Activated CD4-positive, alpha-beta T cell treated with anti-CD3 and anti-CD28 coated beads, Interleukin-2, amount 50 U/mL, for 4 hours (primary cell): ENCODE measurements at places on chromosomes 16 and 17.
A peak's percentile ranks its signal among the peaks of the same experiment; 100 is the strongest.

GRCh38 chr16:68665501-68665900 is 20.4 kb downstream of the CDH3 start:
- DNase-seq, result no peak

DNA sequence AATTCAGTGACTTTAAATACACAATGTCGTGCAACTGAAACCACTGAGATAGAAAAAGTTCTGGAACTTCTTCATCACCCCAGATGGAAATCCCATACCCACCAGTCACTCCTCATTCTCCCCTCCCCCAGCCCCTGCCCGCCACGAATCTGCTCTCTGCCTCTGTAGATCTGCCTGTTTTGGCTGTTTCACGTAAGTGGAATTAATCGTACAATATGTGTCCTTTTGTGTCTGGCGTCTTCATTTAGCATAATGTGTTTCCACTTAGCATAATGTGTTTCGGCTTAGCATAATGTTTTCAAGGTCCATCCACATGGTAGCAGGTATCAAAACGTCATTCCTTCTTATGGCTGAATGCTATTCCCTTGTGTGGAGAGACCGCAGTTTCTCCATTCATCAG is 3.5 kb upstream of the SPPL2C start:
- no peak for DNase-seq

GRCh38 chr17:3043737-3044365 is 19.6 kb downstream of the OR1D5 start:
- no peak for DNase-seq

DNA sequence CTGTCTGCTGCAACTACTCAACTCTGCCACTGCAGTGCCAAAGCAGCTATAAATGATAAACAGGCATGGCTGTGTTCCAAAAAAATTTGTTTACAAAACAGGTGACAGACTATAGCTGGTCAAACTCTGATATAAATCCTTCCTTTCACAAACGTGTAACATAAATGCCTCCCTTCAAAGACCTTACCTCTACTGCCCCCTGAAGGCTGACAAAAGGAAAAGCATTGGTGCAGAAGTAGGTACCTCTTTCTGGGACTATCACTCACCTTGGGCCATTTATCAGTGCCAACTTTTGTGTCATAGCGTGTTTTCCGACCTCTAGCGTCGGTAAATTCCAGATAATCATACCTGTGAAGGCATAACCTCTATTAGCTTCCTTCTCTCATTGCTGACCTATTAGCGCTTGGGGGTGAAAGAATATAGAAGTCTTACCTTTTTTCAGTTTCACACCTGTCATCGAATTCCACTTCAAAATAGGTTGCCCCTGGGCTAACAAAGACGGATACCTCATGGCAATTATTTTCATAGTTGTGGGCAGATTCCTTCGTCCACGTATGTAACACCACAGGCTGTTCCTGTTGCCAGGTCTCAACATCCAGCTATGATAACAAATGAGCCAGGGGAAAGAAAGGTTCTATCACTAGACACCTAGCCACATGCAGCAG is 67.9 kb downstream of the ZZEF1 start:
- no peak for DNase-seq

DNA sequence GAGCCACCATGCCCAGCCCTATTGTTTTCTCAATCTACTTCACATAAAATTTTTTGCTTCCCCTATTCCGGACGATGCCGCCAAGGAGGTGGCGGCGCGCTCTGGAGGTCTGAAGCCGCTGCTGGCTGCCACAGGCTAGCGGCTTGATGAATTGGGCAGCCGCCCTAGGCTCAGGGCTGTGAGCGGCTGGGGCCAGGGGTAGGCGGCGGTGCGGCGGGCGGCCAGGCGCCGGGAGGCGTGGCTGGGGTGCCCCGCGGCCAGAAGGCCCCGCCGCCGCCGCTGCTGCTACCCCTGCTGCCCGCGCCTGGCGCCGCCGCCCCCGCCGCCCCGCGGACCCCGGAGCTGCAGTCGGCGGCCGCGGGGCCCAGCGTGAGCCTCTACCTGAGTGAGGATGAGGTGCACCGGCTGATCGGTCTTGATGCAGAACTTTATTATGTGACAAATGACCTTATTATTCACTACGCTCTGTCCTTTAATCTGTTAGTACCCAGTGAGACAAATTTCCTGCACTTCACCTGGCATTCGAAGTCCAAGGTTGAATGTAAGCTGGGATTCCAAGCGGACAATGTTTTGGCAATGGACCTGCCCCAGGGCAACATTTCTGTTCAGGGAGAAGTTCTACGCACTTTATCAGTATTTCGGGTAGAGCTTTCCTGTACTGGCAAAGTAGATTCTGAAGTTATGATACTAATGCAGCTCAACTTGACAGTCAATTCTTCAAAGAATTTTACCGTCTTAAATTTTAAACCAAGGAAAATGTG is 41.7 kb downstream of the ANKFY1 start:
- no peak for DNase-seq

- no peak for DNase-seq
Observed at GRCh38 chr16:10729104-10730048, 14.3 kb upstream of the NUBP1 start.

GRCh38 chr17:35963663-35964062 is 17.6 kb downstream of the CCL16 start:
- no peak for DNase-seq

GRCh38 chr17:12089809-12090384 is 69.2 kb downstream of the MAP2K4 start:
- DNase-seq, result no peak

- DNase-seq, result no peak
Observed at GRCh38 chr16:71794943-71795342, 13.7 kb downstream of the AP1G1 start.

DNA sequence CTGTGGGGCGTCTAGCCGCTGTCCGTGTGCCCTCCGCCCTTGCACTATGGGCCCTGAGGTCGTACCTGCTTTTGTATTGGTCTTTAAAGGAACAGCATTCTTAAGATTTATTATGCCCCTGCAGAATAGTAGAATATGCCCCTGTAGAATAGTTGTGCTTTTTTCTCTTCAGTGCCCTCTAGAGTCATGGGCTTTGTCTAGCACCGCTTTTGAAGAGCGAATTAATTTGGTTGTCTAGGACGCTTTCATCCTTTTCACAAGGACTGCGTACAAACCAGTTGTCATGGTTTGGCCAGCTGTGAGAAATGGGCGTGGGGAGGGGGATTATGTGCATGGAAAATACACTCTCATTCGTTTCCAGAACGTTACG is 621 bp downstream of the CEP95 start:
- peak; percentile 19 for DNase-seq

DNA sequence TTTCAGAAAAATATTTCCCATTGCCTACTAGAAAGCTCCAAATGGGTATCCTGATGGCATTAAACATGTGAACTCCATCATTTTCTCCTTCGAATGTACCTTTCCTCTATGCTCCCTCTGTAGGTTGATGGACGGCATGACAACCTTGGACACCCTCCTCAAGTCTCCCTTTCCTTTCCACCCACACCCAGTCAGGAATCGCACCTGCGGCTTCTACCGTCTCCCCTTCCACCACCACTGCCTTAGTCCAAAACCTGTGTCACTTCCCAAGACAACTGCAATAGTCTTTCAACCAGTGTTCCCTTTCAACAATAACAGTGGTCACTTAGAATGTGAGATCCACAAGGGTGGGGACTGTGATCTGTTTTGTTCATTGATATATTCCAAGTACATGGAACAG is 233.1 kb upstream of the AXIN2 start:
- DNase-seq, result no peak

DNA sequence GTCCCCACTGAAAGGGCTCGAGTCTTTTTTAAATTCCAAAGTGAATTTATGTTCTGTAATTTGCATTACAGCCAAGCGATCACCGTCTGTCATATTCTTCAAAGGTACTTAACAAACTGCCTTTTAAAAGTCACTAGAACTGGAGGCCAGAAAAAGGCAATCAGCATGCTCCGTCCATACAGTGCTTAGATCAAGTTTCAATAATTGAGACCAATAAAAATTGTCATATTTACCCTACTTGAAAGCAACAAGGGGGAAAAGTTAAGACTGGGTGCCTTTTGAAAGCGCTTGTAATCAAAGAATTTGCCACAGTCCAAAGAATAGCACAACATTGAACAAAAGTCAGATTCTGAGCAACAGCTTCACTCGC is 9.0 kb upstream of the ZFHX3 start:
- DNase-seq, result no peak

DNA sequence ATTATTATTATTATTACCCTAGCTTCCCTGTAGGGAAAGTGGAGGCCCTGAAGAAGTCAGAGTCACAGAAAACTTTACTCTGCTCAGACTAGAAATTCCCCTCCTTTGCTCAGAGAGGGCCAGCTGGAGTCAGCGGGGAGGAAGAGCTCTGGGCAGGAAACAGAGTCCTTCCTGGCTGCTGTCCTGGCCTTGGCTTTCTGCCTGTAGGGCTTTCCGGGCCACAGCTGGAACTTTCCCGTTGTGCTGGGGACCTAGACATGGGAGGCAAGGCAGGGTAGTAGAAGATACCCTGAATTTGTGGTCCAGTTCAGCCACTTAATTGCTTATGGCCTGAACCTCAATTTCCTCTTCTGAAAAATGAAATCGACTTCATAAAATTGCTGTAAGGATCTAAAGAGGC is 14.0 kb upstream of the CCL2 start:
- DNase-seq, result no peak

DNA sequence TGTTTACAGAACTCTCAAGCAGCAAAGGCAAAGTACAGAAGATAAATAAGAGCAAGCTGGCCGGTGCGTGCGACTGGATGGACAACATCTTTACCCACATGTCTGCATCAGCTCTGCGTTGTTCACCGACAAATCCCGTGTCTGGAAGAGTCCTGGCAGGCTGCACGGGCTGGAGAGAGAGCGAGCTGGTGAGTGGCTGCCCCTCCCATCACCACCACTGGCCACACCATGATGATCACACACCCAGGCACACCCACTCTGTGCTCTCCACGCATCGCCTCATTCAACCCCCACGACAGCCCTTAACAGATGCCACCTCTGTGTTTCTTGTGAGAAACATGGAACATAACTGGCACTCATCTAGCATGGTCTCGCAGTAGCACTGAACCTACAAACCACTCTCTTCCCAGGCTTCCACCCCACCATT is 59.2 kb downstream of the ANKRD11 start:
- DNase-seq, result no peak

- DNase-seq, result no peak
Observed at GRCh38 chr17:76796081-76796480, 58.2 kb downstream of the MFSD11 start.

DNA sequence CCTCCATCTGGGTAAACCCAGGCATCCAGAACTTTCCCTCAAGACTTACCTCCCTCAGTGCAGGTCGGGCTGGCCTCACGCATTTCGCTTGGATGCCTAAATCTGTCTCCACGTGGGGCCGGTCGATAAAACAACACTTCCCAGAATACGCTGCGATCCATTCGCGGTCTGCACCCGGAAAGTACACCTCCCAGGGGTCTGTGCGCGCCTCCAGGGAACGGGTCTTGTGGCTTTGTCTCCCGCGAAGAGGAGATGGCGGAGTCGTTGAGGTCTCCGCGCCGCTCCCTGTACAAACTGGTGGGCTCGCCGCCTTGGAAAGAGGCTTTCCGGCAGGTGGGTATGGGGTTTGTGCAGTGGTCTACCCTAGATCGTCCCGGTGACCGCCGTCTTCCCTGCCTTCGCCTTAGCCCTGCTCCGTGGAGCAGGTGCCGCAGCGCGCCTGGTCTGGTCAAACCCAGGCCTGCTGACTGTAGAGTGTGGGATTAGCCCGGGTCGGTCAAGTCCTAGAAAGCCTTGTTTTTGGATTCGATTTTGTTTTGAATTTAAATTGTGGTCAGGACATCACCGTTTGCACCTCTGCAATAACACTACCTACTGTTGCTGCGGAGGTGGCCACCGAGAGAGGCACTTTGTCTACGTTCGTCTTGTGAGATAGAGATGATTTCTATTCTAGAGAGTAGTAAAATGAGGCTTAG is at the start of gene RPAIN:
RPAIN (plus strand) TSS at position 224 of the 695 bp plus-strand sequence; CDS start at position 253, 29 bp downstream.
- peak; percentile 82 for DNase-seq

DNA sequence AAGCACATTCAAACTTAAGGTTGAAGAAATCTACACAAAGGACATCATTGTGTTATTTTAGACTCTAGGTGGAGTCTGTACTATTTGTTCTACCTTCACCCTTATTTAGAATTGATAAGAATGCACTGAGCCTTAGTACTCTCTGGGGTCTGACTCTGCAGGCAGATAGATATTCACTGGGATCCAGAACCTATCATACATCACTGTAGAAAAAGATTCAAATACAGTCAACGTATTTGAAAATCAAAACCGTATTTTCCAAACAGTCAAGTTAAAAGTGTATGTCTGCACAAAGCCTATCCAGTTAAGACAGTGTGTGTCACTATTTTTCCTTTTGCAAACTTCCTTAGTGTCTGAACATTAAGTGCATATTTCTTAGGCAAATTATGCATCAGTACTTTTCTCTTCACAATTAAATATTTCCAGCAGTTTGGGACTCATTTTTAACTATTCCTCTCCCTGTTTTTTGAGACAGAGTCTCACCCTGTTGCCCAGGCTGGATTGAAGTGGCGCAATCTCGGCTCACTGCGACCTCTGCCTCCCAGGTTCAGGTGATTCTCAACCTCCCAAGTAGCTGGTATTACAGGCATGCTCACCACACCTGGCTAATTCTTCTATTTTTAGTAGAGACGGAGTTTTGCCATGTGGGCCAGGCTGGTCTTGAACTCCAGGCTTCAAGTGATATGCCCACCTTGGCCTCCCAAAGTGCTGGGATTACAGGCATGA is 22.3 kb downstream of the MOSMO start:
- no peak for DNase-seq

DNA sequence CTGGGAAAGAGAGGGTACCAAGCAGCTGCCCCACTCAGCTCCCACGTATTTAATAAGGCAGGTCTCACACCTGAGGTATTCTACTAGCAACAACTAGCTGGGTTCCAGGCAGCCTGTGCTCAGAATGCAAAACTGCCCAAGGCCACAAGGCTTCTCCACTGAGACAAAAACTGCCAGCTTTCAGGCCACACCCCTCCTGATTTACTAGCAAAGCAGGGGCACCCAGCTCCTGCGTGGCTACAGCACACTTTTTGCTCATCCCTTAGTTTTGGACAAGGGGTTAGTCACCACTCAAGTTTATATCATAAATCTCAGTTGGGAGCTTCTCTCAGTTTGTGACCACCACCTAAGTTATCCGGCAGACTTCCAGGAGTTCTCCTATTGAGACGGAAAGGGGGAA is 494.6 kb downstream of the CDH11 start:
- no peak for DNase-seq

DNA sequence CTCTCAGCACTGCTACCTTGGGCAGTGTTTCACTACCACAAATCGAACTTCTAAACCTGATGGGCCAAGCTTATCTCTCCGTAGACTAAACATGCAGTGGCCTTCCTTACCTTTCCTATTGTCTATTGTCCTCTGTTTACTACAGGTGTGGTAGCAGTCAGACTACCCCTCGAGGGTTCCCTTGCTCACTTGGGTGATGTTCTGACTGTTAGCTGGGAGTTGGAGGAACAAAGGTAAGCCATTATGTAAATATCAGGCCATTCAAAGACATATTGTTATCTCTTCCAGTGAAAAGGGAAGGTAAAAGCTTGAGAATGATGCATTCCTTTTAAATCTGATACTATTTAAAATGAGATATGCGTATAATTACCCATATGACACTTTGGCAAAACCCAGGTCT is 828.3 kb upstream of the EEF2KMT start:
- no peak for DNase-seq

GRCh38 chr17:13024526-13025257 is 6.9 kb upstream of the ELAC2 start:
- DNase-seq, result peak; percentile 48
